Effector memory CD4-positive, alpha-beta T cell (primary cell): ENCODE measurements at places on chromosomes 7 and 10.

DNA sequence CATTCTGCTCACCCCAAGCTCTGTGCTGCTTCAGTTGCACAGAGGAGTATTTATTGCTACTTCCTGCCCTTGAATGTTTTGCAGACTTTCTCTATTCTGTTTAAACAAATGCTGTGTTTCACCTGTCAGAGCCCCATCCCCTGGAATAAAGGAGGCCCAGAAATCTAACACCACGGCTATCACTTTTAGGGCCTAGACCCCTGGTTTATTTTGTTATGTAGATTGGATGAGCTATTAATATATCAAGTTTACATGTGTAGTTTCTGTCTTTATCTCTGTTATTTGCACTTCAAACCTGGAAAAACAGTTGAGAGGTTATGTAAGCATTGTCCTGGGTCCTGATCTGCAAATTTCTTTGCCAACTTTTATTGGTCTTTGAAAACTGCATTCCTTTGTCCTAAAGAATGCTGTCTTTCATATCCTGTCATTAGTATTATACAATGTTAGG lies 630.1 kb downstream of the PARD3 start:
- no peak for DNase-seq

GRCh38 chr7:104814671-104815400 lies 199.2 kb upstream of the KMT2E start:
- DNase-seq: no peak

DNA sequence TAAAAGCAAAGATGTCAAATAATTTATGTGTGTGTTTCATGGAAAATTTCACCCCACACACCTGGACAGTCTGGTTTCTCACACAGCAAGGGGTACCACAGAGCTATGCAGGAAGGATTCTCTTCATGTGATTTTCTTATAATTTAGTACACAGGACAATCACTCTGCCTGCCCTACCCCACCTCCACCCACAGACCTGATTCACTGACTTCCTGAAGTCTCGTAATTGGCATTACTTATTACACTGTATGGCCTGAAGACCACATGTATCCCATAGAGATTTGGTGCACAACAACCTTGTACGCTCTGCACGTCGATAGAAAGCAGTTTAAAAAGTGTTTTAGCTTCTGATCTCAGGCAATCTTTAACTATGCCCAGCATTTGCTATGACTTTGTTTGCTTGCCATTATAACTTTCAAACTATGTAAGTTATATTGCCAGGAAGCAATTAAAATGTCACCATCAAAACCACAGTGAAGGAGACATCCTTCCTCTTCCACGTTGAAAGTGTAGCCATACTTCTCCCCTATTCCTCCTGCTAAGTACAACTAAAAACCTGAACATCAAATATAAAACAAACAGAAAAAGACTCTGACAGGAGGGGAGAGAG lies 279.4 kb upstream of the IMMP2L start:
- no peak for DNase-seq

DNA sequence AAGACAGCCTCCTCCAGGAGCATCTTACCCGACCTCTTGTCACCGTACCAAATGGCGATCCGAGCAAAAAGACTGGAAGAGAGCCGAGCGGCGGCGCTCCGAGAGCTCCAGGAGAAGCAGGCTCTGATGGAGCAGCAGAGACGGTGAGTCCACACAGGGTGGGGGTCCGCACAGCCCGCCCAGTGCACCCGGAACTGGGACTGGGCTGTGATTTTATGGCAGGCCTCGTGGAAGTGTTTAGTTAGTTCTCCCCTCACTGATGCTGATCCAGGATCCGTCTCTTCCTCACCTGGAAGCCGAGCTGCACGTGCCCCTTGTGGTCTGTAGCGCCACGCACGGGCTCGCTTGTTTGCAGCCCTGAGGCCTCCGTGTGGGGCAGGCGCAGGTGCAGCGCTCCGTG lies 19.6 kb downstream of the LRRC27 start:
- no peak for DNase-seq

DNA sequence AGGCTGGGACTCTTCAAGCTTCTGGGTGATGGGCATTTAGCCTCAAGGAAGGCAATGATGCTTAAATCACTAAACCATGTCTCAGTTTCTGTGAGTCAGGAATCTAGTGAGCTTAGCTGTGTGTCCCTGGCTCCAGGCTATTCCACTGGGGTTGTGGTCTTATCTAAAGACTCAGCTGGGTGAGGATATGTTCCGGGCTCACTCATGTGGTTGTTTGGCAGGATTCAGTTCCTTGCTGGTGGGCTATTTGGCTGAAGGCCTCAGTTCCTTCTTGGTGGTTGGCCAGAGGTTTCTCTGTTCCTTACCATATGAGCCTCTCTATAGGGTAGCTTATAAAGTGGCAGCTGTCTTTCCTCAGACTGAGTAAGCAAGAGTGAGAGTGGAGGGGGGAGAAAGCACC lies 12.0 kb downstream of the EVX1 start:
- DNase-seq: no peak

DNA sequence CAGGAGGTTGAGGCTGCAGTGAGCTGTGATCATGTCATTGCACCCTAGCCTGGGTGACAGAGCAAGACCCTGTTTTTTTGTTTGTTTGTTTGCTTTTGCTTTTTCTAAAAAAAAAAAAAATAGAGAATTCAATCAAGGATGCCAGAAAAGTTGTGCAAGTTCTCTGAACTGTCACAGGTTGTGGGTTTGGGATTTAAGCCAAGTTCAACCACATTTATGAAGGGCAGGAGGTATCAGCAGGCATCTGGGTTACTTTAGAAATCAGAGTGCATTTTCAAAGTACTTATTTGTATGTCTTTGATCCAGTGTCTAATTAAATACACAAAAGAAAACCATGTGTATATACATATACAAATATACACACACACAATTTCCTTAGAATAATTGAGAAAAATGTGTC lies 151.2 kb upstream of the MINDY3 start:
- no peak for DNase-seq

- DNase-seq: no peak
Observed at GRCh38 chr7:45968312-45968711, 47.2 kb upstream of the IGFBP3 start.
